ENCODE measurements at places on chromosomes 1 and 21.

- no peak for DNase-seq
Measured at GRCh38 chr1:222373831-222374602, 173.9 kb downstream of the HHIPL2 start.

- DNase-seq: no peak
Measured at GRCh38 chr1:224582041-224582440, 34.1 kb upstream of the CNIH3 start.

DNA sequence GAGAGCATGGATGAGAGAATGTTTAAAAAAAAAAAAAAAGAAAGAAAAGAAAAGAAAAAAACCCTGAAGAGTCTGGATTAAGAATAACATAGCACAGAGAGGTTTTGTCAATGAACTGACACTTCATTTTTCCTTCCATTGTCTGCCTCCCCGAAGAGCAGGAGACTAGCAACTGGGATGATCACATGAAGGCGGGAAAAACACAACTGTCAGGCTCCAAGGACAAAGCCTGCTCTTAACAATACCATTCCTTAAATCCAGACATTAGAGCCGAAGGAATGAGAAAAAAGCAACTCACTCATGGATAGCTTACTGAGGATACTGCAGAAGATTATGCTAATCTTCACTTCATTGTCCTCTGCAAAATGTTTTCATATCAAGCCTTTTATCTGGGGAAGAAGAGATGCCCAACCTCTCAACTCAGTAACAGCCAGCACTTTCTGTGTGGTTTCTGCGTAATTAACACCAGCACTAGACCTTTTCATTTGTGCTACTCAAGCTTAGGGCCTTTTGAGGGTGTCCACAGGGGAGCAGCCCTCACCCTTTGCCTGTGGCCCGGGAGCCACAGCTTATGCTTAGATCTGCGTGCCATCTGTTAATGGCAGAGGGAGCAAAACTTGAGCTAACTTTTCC is 182.3 kb downstream of the BARHL2 start:
- no peak for DNase-seq

GRCh38 chr1:2555634-2556276 is 416 bp upstream of the TNFRSF14 start:
- peak; percentile 78 for DNase-seq

DNA sequence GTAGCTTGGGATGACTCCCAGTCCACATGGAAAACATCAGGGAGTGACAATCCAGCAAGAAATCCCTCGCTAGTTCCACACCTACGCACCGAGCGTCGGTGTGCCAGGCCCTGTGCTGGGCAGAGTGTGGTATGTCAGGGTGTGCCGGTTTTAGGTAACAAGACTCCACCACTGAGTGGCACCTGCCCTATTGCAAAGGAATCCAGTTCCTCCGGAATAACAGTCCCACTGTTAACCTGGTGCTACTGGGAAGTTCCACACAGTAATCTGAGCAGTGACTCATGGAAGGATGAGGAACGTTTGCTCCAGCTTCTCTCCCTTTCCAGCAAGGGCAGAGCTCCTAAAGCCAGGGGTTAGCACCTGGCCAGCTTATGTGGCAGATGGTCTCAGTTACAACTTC is 14.3 kb downstream of the RNF207 start:
- no peak for DNase-seq

- peak; percentile 77 for DNase-seq
Measured at GRCh38 chr1:18941221-18942141, 15.0 kb downstream of the IFFO2 start.

GRCh38 chr1:114462341-114462740 is 48.7 kb downstream of the TRIM33 start:
- no peak for DNase-seq

GRCh38 chr1:39305555-39305954 is 101.1 kb downstream of the MACF1 start:
- DNase-seq: no peak

DNA sequence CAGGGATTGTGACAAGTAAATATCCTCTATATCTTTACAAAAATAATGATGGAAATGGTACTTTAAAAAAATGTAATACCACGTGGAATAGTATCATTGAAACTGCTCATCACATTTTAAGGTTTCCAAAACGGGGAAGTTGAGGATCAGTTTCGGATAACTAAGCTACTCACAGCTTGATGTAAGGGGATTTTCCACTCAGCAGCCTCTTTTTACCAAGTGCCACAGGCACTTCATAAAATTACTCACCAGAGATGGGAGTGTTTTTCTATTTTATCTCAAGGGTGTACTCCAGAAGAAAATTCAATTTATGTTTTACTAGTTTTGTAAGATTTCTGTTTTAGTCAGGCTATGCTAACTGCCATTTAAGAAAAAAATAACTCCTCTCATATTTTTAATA is 91.7 kb downstream of the TPR start:
- DNase-seq: no peak

- DNase-seq: peak; percentile 27
Measured at GRCh38 chr1:167648252-167648849, 18.3 kb downstream of the RCSD1 start.

DNA sequence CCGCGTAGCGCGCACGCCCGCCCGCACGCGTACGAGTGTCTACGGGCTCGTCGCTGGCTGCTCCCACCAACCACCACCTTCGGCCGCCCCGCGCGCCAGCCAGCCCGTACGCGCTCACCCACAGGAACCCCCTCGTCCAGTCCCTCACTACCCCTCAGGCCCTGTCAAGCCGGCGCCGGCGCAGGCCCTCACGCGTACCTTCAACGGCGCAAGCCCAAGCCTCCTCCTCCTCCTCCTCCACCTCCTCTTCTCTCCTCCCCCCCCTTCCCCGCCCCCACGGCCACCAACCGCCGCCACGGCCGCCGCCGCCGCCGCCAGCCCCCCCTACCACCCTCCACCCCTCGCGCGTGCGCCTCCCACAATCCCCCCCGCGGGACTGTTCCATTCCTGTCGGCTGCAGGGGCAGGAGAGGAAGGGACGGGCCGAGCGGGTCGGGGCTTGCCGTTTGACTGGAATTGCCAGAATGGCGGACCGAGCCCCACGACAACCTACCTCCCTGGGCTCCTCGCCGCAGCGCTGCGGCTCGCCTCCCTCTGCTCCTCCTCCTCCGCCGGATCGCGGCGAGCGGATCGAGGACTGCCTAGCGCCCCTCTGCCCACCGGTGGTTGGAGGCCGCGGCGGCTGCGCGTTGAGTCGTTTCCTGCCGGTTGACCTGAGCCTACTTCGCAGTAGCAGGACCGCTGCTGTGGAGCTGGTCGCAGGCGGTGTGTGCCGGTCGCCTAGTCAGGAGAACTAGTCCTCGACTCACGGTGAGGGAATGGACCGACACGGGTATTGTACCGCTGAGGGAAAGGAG is at the start of gene ASH1L:
Gene ASH1L (minus strand): TSS at position 223 of the 796 bp plus-strand sequence. CDS start 41,284 bp downstream, outside the sequence.
- peak; percentile 95 for DNase-seq

DNA sequence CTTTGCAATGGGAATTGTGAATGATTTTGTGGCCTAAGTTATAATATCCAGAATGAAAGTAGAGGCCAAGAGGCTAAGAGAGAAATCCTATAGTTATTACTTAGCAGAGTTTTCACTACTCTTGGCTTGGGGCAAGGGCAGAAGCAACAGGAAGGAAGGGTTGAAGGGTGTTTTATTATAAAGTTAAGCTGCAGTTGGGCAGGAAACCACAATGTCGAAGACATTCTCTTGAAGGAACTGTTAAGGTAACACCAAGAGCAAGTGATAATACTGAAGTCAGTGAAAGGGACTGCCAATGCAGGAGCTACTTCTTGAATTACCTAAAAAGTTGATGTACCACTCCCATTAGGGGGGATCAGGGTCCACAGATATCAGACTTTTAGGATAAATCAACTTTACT is 8.3 kb downstream of the XCL2 start:
- no peak for DNase-seq

- DNase-seq: no peak
Measured at GRCh38 chr1:150233359-150234308, 2.3 kb downstream of the ANP32E start.

- peak; percentile 82 for DNase-seq
Measured at GRCh38 chr1:66996018-66996682, 57.8 kb downstream of the SLC35D1 start.

- DNase-seq: no peak
Measured at GRCh38 chr1:60715970-60716369, 366.4 kb upstream of the NFIA start.

- DNase-seq: no peak
Measured at GRCh38 chr1:165753934-165754333, 14.7 kb downstream of the TMCO1 start.

GRCh38 chr1:27807385-27807784 is 23.2 kb upstream of the PPP1R8 start:
- no peak for DNase-seq

GRCh38 chr1:69947837-69948236 is 257.5 kb downstream of the LRRC40 start:
- no peak for DNase-seq

GRCh38 chr1:53949023-53949990 is 3.2 kb downstream of the LRRC42 start:
- peak; percentile 66 for DNase-seq

GRCh38 chr1:67540733-67541125 is 110.5 kb upstream of the SERBP1 start:
- peak; percentile 46 for DNase-seq

DNA sequence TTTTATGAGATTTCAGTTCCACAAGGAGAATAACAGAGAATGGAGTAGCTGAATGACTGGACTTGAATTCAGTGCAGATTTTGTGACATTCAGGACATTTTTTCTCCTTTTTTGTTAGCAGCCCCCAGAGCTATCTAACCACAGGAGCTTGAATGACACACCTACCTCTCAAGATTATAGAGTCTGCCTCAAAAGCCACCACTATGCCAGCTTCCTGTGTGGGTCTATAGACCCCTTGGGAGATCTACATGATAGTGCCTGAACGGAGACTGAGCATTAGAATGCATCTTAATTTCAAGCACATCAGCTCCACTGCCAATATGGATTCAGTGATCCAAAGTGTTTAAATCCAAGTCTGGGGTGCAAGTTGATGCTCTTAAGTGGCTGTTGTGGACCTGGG is 74.4 kb upstream of the ZNF648 start:
- DNase-seq: no peak

- no peak for DNase-seq
Measured at GRCh38 chr21:45640001-45640887, 3.3 kb upstream of the PCBP3 start.

DNA sequence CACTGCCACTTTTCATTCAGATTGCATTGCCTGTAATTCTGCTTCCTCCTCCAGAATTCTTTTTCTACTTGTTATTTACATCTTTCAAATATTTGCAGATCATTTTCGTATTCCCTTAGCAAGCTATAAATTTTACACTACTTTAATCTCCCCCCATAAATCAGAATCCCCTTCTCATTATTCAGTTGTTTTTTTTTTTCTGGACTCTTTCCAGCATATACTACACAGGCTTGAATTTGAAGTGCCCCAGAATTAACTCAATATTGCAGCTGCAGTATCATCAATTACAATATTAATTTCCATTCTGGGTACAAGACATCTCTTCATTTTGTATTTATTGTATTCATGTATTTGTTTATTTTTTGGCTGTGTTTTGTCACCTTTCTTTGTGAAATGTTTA is 1494.3 kb downstream of the AMY1C start:
- no peak for DNase-seq

DNA sequence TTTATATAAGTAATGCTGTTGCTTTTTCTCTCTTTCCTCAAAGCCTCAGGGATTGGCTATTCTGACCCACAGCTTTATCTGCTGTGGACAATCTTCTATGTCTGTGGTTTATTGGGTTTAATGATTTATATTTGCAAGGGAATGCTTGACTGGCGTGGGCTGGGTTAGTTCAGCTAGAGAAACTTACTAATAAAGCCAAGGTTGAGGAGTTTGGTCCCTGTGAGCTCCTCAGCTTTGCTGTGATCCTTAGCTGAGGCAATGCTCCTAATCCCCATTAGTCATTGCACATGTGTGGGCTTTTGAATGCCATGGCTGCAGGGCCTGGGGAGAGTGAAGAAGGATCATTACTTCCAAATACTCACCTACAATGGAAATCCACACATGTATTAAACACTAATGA is 179.3 kb downstream of the ZNF326 start:
- no peak for DNase-seq

- DNase-seq: no peak
Measured at GRCh38 chr1:3470650-3471355, 16.3 kb downstream of the ARHGEF16 start.

GRCh38 chr1:231395998-231396390 is 26.1 kb downstream of the EGLN1 start:
- DNase-seq: no peak

GRCh38 chr21:29499734-29500343 is 201.1 kb downstream of the BACH1 start:
- DNase-seq: peak; percentile 33

DNA sequence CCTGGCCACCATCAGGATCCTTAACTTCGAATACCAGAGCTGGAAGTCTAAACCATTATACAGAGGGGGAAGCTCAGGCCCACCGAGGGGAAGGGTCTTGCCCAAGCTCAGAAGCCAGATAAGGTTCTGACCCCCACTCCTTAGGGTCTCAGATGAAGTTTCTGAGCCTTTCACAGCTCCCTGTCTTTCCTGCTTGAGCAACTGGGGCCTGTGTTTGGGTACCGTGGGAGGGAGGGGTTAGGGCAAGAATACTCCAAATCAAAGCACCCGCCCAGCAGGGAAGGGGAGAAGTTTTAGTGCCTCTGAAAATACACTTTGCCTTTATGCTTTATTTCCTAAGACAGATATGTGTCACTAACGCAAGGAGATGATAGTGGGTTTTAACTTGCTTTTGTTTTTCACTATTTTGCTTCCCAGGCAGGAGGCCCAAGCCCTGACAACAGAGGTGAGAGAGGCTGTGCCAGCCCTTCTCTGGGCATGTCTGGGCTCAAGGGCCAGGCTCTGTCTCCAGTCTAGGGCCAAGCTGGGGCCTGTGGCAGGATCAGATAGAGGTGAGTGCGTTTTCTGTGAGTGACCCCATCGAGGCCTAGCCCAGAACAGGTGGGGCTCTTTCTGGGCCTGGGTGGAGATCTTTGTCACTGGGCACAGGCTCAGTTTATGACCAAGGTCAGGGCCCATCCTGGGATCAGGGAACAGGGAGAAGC is 20.5 kb upstream of the TENT5B start:
- no peak for DNase-seq

- no peak for DNase-seq
Measured at GRCh38 chr1:902802-903201, 20.9 kb upstream of the SAMD11 start.

DNA sequence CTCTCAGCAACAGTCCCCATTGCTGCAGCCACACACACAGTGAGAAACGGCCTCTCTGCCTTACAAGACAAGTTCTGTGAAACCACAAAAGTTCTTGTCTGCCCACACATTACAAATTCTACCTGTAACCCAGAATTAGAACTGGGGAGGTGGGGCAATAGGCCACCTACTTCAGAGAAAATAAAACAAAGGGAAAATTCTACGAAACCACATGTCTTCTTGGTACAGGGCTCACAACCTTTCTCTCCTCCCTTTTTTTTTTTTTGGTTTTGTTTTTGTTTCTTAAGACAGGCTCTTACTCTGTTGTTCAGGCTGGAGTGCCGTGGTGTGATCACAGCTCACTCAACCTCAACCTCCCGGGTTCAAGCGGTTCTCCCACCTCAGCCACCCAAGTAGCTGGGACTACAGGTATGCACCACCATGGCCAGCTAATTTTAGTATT is 30.2 kb downstream of the LPAR3 start:
- DNase-seq: no peak
